Glutamatergic neuron (in vitro differentiated cells): ENCODE measurements at places on chromosomes 13 and 19.

DNA sequence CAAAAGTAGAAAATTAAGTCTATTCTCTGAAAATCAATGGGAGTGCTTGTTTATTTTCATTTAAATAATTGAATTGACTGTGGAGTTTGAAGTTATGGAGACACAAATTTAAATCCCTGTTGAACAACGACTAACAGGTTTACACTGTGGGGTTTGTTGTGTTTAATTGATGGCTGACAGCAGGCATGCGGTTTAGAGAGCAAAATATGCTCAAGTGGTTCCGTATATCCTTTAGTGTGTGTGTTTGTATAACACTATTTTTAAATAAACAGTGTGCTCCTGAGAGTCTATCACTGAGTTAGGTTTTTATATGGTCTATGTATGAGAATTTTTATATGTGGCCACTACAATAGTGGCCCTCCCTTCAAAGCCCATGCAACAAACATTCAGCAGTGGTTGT lies 332.0 kb downstream of the GPC6 start:
- DNase-seq = no peak

DNA sequence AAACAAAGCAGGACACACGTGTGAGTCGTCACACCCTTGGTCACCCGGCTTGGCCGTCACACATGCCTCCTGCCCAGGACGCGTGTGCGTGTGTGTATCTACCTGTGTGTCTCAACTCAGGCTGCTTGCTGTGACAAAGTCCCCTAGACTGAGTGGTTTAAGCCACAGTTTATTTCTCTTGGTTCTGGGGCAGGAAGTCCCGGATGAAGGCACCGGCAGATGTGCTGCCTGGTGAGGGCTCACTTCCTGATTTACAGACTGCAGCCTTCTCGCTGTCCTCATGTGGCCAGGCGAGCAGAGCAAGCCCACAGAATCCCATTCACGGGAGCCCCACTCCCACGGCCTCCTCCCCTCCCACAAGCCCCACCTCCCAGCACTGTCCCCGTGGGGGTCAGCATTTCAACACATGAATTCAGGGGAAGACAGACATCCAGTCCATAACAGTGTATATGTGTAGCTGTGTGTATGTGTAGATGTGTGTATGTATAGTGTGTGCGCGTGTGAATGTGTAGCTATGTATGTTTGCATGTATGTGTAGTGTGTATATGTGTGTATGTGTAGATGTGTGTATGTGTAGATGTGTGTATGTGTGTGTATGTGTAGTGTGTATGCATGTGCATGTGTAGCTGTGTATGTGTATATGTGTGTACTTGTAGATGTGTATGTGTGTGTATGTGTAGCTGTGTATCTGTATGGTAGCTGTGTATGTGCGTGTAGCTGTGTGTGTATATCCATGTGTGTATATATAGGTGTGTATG lies 51.5 kb downstream of the MCF2L start:
- DNase-seq = no peak

DNA sequence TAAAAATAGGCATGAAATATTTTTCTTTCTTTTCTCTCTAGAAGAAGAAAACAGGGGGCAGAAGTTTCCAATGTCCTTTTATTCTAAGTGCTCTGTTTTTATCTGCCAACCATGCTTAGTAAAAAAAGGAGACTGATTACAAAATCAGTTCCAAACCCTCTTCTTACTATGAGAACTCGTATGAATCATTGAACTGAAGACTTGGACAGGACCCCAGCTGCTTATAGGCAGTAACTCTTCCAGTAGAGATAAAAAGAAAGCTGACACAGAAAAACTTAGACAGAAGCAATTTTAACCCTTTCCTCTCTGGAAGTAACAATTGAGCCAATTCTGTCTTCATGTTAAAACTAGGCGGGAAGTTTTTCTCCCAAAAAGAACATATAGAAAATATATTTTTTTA lies 24.5 kb upstream of the FREM2 start:
- DNase-seq = no peak

- DNase-seq = no peak
Measured at GRCh38 chr19:10899151-10899653, 27.8 kb downstream of the CARM1 start.

- DNase-seq = no peak
Measured at GRCh38 chr13:74153316-74153715, 19.1 kb upstream of the KLF12 start.

- no peak for DNase-seq
Measured at GRCh38 chr13:75422028-75422427, 59.9 kb downstream of the TBC1D4 start.

GRCh38 chr13:98534821-98535220 lies 42.1 kb downstream of the STK24 start:
- DNase-seq = no peak

DNA sequence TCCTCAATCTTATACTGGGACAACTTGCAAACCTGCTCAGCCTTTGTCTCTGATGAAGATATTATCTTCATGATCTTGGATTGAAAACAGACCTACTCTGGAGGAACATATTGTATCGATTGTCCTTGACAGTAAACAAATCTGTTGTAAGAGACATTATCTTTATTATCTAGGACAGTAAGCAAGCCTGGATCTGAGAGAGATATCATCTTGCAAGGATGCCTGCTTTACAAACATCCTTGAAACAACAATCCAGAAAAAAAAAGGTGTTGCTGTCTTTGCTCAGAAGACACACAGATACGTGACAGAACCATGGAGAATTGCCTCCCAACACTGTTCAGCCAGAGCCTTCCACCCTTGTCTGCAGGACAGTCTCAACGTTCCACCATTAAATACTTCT lies 4.0 kb upstream of the KLK3 start:
- no peak for DNase-seq

GRCh38 chr13:34030782-34031181 lies 212.8 kb downstream of the RFC3 start:
- no peak for DNase-seq

GRCh38 chr19:50695251-50696093 lies 24.1 kb downstream of the SHANK1 start:
- DNase-seq = peak; percentile 67

GRCh38 chr13:98274921-98275487 lies 97.9 kb upstream of the RNF113B start:
- no peak for DNase-seq

DNA sequence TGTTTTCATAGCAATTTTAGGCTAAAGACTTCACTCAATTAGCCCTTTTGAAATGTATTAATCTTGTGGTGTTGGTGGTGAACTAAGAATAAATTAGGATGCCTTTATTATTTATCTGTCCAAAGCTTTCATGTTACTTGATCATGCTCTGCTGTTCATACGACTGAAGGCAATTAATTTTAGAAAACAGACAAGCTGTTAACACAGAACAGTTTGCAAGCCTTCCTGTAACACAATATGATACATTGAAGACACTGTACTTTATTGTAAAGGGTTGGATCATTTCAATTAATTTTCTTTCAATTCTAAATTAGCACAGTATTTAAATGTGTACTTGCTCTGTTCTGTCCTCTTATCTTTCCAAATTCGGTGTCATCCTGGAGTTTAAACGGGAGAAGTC lies 794.3 kb upstream of the MIR17HG start:
- DNase-seq = no peak

- DNase-seq = no peak
Measured at GRCh38 chr13:44293374-44293773, 80.2 kb upstream of the SERP2 start.

DNA sequence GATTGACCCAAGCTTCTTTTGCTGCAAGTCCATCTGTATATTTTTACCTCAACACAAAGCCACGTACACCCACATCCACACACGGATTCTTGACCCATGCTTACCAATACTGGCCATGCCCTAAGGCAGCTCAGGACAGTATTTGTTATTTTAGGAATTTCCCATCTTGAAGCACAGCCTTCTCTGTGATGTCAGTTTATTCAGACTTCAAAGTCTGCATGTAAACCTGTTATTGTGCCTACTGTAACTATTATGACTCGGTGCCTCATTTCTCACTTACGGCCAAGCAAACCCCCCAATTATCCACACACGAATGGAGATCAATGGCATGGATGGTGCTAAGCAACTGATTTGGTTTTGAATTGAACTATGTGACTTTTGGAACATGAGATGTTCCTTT lies 17.5 kb downstream of the CLDN10 start:
- DNase-seq = no peak
